NCI-H460 (cell line): ENCODE measurements at places on chromosomes 2 and 18.
A peak's percentile ranks its signal among the peaks of the same experiment; 100 is the strongest.

- no peak for DNase-seq
Observed at GRCh38 chr2:21930226-21930625, 806.5 kb downstream of the TDRD15 start.

GRCh38 chr18:33495278-33495677 is 54.8 kb upstream of the CCDC178 start:
- DNase-seq = peak; percentile 33

- no peak for DNase-seq
Observed at GRCh38 chr18:70705831-70706416, 417.1 kb downstream of the SOCS6 start.

DNA sequence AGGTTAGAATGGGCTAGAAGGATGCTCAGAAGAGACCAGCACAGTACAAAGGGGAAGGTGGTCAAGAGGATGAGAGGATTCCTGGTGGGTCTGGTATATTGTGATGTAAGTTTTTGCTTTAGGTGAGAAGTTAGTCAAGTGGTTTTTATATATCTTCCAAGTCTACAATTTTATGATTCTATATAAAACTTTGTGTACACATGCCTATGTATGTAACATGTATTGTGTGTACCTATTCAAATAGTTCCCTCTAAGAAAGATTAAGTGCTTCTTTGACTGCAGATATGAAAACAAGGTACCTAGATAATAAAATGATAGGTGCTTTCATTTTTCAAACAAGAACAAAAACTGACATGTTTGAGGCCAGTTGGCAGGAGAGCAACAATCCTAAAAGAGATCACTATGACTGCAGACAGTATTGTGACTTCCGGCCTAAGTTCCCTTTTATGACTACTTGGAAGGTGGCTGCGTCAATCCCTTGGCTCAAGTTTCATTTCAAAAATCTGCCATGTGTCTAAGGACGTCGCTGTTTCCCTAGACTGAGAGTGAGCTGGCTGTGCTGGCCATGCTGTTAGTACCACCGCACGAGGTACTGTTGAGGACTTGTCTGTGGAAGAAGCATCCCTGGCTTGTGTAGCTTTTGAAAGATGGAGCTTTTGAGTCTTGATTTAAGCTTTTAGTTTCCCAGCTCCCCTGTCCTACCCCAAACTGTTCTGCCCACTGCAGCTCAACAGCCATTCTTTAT is 123.1 kb downstream of the PRPF40A start:
- no peak for DNase-seq

DNA sequence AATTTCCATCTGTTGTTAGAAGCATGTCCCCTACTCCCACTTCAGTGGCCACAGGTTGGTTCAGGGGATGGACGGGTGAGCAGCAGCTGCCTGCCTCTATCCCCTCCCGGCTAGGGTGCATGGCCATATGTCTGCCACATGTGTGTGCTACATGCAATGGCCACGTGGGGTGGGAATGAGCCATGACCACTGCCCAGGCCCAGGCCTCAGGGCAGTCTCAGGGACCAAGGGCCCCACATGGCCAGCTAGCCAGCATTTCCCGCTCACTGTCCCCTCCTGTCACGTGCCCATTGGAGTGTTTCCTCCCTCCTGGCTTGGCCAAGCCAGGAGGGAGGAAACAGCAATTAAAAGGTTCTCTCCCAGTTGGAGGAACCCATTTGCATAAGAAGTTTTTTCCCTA is 117.1 kb downstream of the KCNS3 start:
- DNase-seq = no peak

- DNase-seq = peak; percentile 1
Observed at GRCh38 chr18:44826418-44827259, 146.0 kb downstream of the SETBP1 start.

DNA sequence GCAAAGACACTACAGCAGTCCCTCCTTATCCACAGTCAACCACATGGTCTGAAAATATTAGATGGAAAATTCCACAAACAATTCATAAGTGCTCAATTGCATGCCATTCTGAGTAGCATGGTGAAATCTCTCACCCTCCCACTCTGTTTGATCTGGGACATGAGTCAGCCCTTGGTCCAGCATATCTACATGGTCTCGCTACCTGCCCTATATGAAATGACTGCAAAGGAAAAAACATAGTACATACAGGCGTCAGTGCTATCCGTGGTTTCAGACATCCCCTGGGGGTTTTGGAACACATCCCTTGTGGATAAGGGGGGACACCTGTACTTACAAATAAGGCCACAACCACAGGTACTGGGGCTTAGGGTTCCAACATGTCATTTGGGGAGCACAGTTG is 73.7 kb downstream of the CABLES1 start:
- DNase-seq = no peak

- DNase-seq = no peak
Observed at GRCh38 chr18:68991286-68991685, 193.4 kb downstream of the CCDC102B start.

DNA sequence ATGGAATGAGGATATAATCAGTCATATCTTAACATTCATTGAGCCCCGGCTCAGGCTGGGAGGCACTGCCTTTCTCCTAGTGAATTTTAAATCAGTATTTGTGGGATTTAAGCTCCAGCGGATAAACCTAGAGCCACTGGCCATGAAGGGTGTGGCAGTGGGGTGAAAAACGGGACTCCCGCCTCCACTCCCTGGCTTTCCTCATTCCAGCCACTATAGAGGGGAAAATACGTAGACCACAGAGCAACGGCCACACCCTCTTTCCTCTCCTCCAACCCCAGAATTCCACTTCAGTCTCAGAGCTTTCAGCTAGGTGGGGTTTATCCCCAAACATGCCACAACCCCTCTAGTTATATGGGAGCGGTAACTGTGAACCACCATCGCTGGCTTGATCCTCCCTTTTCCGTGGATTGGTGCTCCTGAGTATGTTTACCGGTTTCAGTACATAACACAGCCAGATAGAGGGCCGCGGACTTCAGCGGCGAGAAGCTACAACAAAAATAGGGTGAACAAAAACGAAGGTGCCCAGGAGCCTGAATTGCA is 70.6 kb upstream of the ITGB6 start:
- DNase-seq = no peak

- DNase-seq = no peak
Observed at GRCh38 chr2:239895669-239896068, 129.5 kb downstream of the NDUFA10 start.

- DNase-seq = no peak
Observed at GRCh38 chr2:67268797-67269196, 128.3 kb upstream of the ETAA1 start.

- DNase-seq = no peak
Observed at GRCh38 chr2:88054782-88055370, 707 bp downstream of the KRCC1 start.

GRCh38 chr18:74760436-74760835 is 162.8 kb downstream of the ZNF407 start:
- no peak for DNase-seq

GRCh38 chr2:85744741-85745601 is 8.8 kb upstream of the ATOH8 start:
- DNase-seq = no peak

GRCh38 chr2:20624156-20624883 is 26.6 kb downstream of the HS1BP3 start:
- DNase-seq = no peak

DNA sequence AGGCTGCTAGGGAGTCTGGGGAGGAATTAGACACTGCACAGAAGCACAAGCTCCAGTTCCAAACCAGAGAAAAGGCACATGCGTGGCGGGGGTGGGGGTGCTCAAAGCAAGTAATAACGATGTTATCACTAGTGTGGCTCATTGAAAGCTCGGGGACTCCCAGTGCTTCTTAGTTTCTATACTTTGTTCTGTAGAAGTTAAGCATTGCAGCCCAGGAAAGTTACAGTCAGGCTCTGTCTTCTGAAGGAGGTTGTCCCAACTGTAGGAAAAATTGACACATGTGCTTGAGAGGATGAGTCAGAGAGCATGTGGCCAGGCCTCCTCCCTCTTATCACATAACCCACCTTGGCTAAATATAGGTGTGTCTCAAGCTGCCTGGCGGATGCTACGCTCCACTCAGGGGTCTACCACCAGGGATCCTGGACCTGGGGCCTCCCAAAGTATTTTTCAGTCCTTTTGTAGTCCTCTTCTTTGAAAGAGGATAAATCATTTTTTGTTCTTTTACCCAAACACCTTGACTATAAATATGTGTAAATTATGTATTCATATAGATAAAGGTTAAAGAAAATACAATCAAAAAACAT is 3.8 kb downstream of the GALNT5 start:
- DNase-seq = peak; percentile 60

DNA sequence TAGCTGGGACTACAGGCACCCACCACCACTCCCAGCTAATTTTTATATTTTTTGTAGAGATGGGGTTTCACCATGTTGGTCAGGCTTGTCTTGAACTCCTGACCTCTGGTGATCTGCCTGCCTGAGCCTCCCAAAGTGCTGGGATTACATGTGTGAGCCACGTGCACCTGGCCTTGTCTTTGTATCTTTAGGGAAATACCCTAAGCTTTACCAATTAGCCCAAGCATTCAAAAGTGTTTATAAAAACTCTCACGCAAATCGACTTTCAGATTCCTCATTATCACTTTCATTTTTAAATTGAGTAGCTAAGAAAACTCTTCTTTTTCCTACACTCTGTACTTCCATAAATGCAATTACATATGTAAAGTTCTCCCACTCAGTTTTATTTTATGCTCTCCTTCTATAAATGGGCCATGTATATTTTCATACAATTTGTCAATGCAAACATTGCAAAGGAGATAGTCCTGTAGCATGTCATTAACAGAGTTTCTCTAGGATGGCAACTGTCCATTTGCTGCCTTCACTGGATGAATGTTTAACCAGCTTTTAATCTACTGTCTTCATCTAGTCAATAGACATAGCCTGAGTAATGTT is 326.2 kb upstream of the LRATD1 start:
- DNase-seq = no peak

DNA sequence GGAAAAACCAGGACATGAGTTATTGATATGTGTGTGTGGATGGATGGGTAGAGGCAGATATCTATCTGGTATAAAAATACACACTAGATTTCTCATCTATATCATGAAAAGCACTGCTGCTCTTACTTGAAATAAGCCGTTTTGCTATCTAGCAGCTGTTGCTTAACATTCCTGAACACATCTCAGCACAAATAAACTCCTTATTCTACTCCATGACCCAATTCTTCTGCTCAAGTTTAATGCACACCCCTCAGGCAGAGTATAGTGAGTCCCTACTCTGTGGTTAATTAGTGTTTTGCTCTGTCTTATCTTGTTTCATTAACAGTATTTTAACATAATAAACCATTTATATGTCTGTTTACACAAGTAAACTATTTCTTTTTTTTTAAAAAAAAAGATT is 134.2 kb downstream of the CBLN2 start:
- DNase-seq = no peak

GRCh38 chr2:99961196-99961913 is 181.0 kb downstream of the AFF3 start:
- DNase-seq = no peak

DNA sequence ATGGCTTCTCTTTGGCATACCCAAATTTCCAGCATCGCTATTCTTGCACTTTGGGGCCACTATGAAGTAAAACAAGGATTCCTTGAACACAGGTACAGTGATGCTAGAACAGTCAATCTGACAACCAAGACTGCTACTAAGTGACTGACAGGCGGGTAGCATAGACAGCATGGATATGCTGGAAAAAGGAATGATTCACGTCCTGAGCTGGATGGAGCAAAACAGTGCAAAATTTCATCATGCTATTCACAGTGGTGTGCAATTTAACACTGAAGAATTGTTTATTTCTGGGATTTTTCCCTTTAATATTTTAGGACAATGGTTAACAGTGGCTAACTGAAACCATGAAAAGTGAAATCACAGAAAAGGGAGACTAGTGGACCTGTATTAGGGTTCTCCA is 1511.2 kb upstream of the ZEB2 start:
- DNase-seq = peak; percentile 64

GRCh38 chr18:45687621-45688020 is 36.4 kb upstream of the SLC14A1 start:
- no peak for DNase-seq

GRCh38 chr2:235827585-235827992 is 333.7 kb downstream of the AGAP1 start:
- no peak for DNase-seq

- no peak for DNase-seq
Observed at GRCh38 chr2:23452853-23453420, 68.0 kb downstream of the KLHL29 start.

- DNase-seq = no peak
Observed at GRCh38 chr2:225465827-225466226, 66.3 kb downstream of the NYAP2 start.
